Right renal pelvis (tissue), 4 donors: ENCODE measurements at places on chromosomes 5 and 9.

DNA sequence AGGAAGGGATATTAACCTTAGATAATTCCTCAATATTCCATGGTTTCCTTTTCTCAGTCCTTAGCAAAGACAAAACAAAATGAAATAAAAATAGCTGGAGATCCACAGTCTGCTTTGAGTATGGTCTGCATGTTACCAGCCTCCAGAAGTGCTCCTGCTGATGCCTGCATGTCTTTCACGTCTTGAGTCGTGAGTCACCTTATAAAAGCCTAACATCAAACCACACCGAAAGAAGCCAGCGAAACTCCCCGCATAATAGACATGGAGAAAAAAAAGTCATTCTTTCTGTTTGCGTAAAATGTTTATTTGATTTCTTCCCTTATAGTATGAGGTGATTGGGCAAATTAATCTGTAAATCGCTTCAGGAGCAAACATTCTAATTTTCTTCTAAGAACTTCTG is 380.5 kb downstream of the SLCO4C1 start:
- DNase-seq = no peak

GRCh38 chr9:137064027-137064879 is 6.1 kb downstream of the SAPCD2 start:
- no peak for DNase-seq

DNA sequence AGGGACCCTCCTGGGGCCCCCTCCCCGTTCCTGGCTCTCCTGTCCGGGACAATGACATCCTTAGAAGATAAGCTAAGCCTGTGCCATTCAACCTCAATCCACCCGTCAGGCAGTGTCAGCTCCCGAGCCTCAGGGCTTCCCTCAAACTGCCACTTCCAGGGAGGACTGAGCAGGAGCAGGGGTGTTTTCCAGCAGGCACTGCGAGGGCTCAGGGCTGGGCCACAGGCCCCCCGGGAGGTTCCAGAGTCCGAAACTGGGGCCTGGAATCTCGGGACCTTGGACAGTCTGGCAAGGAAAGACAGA is 26.2 kb downstream of the LHX3 start:
- DNase-seq = no peak

DNA sequence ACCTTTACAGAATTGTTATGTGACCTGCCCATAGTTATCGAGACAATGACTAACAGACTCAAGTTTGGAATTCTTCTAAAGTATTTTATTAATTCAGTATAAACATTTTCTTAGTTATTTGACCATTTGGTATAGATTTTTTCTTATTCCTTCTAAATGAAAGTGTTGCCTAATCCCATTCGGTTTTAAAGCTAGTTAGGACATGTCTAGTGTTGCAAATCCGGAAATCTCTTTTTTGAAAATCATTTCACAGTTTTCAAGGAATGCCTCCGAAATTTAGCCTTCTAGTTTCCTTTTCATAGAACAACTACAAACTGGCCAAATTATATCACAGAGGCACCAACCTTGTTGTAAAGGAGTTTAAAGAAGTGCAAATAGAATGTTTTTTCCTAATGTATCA is 171.8 kb downstream of the XRCC4 start:
- DNase-seq = no peak

- DNase-seq = no peak
Observed at GRCh38 chr9:91534374-91534773, 110.7 kb upstream of the NFIL3 start.
